ENCODE measurements at places on chromosomes 7 and 10.

DNA sequence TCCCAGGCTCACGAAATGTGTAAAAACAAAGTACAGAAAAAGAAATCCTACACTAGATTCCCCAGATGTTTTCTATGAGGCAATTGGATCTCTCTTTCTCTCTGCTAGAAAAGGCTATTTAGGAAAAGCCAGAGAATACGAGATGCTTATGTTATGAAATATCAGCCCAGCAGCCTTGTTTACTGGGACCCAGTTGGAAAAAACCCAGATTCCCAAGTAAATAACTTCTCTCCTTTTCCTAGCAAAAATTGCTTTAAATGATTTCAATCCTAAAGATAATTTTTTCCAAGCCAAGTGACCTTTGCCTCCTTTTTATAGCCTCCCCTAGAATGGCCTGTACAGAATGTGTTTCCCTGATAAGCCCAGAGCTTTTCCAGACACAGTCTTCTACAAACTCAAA lies 199.3 kb downstream of the PLXNA4 start:
- no peak for DNase-seq

GRCh38 chr7:91243591-91244301 lies 20.5 kb upstream of the FZD1 start:
- no peak for DNase-seq

GRCh38 chr10:77520290-77520689 lies 117.3 kb downstream of the KCNMA1 start:
- no peak for DNase-seq

- no peak for DNase-seq
Observed at GRCh38 chr7:22845221-22845834, 22.7 kb upstream of the TOMM7 start.

- no peak for DNase-seq
Observed at GRCh38 chr10:31340343-31340742, 21.3 kb downstream of the ZEB1 start.

DNA sequence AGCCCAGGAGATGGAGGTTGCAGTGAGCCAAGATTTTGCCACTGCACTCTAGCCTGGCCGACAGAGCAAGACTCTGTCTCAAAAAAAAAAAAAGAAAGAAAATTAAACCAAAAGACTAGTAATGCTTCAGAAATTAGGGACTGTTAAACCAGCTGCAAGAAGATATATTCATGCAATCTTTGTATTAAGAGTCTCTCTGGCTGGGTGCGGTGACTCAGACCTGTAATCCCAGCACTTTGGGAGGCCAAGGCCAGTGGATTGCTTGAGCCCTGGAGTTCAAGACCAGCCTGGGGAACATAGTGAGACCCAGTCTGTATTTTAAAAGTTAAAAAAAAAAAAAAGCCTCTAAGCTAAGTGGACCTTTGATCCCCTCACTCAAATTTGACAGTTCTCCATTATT lies 2.5 kb upstream of the HNRNPF start:
- DNase-seq, result no peak

- DNase-seq, result no peak
Observed at GRCh38 chr7:20450536-20450935, 119.8 kb downstream of the ITGB8 start.

DNA sequence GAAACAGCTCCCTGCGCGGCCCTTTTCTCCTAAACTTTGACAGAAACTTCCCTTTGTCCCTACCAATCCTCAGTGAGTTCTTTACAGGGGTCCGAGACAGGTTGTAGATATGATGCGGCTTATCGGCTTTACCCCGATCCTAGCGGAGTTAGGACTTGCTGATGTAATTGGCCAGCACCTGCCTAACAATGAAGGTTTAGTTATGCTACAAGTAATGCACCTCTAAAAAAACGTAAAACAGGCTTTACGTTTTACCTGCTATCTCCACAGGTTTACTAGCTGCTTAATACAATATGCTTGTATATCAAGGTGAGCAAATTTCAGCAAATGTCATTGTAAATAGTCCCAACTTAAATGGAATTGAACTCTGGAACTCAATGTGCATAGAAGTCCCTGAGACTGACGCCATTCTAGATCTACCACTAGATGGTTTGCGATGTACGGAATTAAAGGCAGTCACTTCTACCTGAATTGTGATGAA lies 697 bp upstream of the SNX13 start:
- DNase-seq, result peak; percentile 17

DNA sequence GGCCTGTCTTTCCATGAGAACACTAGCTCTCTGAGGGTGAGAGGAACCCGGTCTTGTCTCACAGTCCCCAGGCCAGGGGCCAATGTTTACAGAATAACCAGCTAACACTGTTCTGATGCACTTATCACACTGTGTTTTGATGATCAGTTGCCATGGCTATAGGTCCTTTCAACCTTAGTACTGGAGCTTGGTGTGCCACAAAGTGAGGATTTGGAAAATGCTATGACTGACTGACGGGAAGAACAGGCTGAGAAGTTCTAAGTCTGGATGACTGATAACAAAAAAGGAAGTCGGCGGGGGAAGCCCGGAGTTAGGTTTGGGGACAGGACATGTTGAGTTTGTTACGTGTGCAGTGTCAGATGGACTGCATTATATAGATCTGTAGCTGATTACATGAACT lies 141.8 kb downstream of the CTTNBP2 start:
- DNase-seq, result no peak

- no peak for DNase-seq
Observed at GRCh38 chr7:957418-958220, 3.1 kb upstream of the ADAP1 start.

DNA sequence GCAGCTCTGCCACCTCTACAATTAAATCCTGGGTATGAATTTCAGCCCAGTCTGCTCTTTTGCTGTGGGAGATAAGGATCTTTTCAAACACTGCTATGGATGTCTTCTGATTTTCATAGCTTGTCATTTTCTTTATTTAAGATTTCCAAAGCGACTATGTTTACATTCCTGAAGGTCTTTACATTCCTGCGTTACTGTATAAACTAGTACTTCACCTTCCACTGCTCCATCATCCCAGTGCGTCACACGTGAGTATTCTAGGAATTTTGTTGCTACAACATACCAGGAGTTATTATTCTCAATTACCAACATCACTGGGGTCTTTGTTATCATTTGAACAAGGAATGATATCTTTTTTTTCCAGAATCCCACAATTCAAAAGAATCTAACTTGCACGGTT lies 944.7 kb downstream of the SORCS3 start:
- DNase-seq, result no peak

GRCh38 chr7:111710839-111711380 lies 148.6 kb upstream of the IMMP2L start:
- no peak for DNase-seq

DNA sequence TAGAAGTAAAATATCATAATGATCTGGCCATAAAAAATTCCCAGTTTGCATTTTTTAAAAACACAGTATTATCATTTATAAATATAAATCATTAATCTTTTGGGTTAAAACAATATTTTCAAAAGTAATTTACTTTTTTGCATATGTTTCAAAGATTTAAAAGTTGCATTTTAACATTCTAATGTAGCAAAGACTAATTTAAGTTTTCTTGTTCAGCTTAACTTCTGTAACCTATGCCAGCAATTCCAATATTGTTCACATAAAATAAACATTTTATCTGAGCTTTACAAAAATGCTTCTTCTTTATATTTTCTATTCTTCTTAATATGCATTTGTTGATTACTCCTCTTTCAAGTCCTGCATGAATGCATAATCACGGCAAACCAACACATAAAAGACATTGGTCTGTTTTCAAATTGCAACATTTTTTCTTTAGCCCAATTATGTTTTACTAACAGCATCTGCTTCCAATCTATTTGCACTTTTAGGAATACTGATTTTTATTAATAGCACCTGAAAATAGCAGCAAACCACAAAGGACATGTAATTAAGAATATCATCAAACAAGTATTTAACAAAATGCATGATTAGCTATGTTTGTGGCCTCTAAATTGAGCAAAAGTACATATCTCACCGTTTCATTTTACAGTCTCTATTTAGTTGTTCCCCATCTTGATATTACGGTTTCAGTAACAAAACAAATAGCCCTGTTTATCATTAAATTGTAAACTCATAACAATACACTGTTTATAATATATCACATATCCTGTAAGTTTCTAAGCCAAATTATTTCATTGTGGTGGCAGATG lies 286.9 kb upstream of the NFE2L3 start:
- no peak for DNase-seq

DNA sequence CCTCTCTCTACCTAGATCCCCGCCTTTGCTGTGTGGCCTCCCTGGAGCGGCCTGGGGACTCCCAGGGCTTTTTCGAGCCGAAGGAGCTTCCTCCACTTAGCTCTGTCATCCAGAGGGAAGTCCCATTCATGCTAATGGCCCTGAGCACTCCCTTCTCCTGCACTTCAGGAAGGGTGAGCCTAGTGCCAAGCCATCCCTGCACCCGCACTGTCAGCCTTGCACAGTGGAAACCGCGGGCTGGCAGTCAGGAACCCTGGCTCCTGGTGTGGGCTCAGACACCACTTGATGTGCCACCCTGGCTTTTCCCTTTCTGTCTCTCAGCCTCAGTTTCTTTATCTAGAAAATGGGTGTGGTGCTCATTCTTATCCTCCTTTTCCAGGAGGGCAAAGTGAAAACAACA lies 131.6 kb downstream of the ZMIZ1 start:
- no peak for DNase-seq

- DNase-seq, result no peak
Observed at GRCh38 chr7:16404636-16405035, 16.7 kb downstream of the CRPPA start.

GRCh38 chr10:80506189-80506575 lies 31.5 kb upstream of the SH2D4B start:
- DNase-seq, result peak; percentile 90

DNA sequence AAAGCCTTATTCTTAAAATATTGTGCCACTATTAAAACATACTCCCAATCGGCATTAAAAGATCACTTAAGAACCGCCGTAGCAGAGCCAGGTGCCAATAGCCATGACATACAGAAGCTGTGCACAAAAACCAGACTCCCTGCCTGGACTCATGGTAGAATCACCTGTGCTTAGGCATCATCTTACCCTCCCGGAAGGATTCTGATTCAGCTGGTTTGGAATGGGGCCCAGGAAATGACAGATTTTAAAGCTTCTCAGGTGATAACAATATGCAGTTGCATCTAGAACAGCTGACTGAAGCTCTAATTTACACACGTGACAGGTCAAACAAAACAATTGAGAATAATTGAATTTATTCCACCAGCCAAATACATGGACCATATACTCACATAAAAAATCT lies 10.7 kb downstream of the A1CF start:
- DNase-seq, result no peak

DNA sequence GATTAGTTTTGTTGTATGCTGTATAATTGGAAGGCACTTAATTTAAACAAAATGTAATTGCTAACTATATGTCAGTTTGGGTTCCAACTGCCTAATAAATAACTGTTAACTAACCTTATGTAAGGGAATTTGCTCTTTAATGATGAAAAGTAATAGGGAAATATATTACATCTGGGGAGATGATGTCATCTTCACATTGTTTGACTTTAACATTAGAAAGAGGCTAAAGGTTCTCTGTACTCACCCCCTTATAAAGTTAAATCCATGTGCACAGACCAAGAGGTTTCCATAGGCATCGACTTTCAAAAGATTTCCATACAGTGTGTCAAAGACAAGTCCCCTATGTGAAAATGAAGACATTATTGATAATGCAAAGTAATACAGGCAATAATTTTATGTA lies 87.6 kb downstream of the NT5C2 start:
- no peak for DNase-seq

- peak; percentile 82 for DNase-seq
Observed at GRCh38 chr7:116511552-116512519, 12.3 kb downstream of the CAV2 start.

- DNase-seq, result no peak
Observed at GRCh38 chr7:155684543-155684942, 40.1 kb downstream of the RBM33 start.

GRCh38 chr7:74138334-74138867 lies 35.8 kb upstream of the EIF4H start:
- no peak for DNase-seq

- no peak for DNase-seq
Observed at GRCh38 chr10:75441196-75441595, 9.8 kb downstream of the LRMDA start.

- DNase-seq, result no peak
Observed at GRCh38 chr7:107387128-107387527, 82.7 kb upstream of the GPR22 start.

DNA sequence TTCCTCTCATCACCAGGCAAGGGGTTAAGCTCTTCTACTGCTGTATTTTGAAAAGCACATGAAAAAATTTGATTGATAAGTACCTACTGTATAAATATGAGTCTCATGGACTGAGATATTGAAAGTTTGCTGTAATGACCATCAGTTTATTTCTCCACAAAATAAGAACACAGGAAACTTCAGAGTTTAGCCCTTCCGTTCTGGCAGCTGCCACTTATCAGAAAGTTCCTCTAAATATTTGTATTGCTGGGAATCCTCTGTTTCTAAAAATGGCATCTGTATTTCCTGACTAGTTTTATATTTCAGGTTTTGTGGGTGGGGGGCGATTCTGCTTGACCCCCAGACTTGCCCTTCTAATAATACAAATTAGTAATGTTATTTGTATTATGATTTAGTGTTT lies 92.0 kb downstream of the LYZL2 start:
- DNase-seq, result no peak

- DNase-seq, result no peak
Observed at GRCh38 chr10:63477927-63478326, 12.2 kb upstream of the JMJD1C start.

- no peak for DNase-seq
Observed at GRCh38 chr10:58932577-58933314, 243.7 kb upstream of the PHYHIPL start.

GRCh38 chr7:99398891-99399445 lies 9.4 kb downstream of the PDAP1 start:
- DNase-seq, result no peak

DNA sequence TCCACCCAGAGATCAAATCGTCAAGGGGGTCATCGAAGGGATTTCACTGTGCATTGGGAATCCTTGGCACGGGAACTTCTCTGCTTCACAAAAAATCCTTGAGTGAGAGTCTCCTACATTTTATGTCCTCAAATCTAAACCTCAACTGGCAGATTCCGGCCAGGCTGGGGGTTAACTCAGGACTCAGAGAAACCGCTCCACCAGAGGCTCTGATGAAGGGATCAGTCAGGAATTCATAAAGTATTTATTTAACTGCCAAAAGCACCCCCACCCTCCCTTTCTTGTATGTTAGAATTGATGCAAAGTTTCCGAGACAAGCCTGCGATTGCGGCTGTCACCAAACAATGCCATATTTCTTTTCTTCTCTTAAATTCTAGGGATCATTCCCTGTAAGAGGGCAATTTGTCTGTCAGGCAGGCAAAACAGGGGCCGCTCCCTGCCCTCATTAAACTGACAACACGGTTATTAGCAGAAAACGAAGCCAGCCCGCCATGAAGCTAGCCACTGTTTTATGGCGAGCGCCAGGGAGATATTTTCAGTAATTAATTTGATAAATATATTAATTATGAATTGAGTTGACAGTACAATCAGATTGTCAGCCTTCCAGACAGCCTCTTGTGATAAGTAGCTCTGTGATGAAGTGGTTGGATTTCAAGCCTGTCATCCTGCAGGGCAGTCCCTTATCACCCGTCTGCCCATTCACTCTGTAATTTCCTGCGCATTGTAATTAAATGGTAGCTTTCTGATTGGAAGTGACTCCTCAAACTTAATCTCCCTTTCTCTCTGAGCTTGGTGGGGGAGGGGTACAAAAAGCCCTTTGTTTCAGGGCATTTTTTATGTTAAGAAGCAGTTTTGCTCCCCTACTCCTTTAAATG lies 153.0 kb upstream of the GPR26 start:
- DNase-seq, result no peak

All from A549 (cell line).